ENCODE measurements at places on chromosomes 2 and 18. TPM values are rescaled to one million over a fixed set of nuclear protein-coding genes. Genes with fewer than 3 reads are reported as not detected.

The RGPD3 gene
- 1.2 TPM for total RNA-seq

The RBM44 gene
- total RNA-seq, result 2.8 TPM

The KIAA2012 gene
- 2.5 TPM for total RNA-seq

The ZBTB14 gene
- 27.7 TPM for total RNA-seq

The IKZF2 gene
- 17.8 TPM for total RNA-seq

The NEB gene
- total RNA-seq, result 3.2 TPM
